ENCODE measurements at places on chromosomes 13 and 19. TPM values are rescaled to one million over a fixed set of nuclear protein-coding genes. Genes with fewer than 3 reads are reported as not detected.

PRPF31 gene
- 31.7 TPM for polyA plus RNA-seq

THAP8 gene
- polyA plus RNA-seq = 4.4 TPM

ADAT3 gene
- polyA plus RNA-seq = 2.8 TPM

ACP7 gene
- polyA plus RNA-seq = not detected

EBPL gene
- 122 TPM for polyA plus RNA-seq

NKPD1 gene
- polyA plus RNA-seq = not detected

BAX gene
- polyA plus RNA-seq = 27.0 TPM

OR10H1 gene
- polyA plus RNA-seq = not detected

GSX1 gene
- not detected for polyA plus RNA-seq

ZNF560 gene
- not detected for polyA plus RNA-seq

COL5A3 gene
- polyA plus RNA-seq = 0.26 TPM

VSTM1 gene
- polyA plus RNA-seq = 0.07 TPM

MTUS2 gene
- polyA plus RNA-seq = 0.70 TPM

PEG3 gene
- polyA plus RNA-seq = 2.2 TPM

NANOS3 gene
- polyA plus RNA-seq = not detected

ZNF682 gene
- polyA plus RNA-seq = 2.2 TPM

GPR183 gene
- 0.89 TPM for polyA plus RNA-seq
